Left forelimb (tissue), 1 donor: ENCODE measurements at places on chromosomes 5 and 9.

DNA sequence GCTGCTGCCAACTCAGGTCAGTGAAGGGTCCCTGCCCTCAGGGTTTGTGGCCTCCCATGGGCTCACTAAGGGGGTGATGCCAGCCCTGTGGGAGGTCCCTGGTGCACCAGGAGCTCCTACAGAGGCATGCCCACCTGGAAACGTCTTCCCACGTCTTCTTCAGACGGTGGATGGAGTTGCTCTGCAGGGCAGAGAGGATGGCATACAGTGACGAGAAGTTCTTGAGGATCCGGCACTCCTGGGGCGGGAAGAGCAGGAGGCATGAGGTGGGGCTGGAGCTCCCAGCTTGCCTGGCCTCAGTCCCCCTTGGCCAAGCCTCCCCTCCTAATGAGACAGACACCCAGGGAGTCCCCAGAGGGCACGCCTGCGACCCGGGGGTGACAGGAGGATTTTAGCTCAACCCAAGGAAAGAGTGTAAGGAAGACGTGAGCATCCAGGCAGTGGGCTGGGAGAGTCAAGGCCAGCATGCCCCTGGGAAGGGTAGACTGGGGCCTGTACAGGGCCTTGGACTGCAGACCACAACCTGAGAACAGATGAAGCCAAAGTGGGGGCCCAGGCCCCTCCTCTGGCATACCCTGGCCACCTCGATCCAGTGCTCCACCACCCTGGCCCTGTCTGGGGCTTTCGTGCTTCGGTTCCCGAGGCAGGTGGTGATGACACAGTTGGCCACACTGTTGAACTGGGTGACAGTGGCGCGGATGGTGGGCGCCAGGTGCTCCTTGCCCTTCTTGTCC is 14.4 kb downstream of the RALGDS start:
- peak; percentile 53 for DNase-seq

GRCh38 chr9:84002344-84002743 is 21.7 kb downstream of the RMI1 start:
- no peak for DNase-seq

DNA sequence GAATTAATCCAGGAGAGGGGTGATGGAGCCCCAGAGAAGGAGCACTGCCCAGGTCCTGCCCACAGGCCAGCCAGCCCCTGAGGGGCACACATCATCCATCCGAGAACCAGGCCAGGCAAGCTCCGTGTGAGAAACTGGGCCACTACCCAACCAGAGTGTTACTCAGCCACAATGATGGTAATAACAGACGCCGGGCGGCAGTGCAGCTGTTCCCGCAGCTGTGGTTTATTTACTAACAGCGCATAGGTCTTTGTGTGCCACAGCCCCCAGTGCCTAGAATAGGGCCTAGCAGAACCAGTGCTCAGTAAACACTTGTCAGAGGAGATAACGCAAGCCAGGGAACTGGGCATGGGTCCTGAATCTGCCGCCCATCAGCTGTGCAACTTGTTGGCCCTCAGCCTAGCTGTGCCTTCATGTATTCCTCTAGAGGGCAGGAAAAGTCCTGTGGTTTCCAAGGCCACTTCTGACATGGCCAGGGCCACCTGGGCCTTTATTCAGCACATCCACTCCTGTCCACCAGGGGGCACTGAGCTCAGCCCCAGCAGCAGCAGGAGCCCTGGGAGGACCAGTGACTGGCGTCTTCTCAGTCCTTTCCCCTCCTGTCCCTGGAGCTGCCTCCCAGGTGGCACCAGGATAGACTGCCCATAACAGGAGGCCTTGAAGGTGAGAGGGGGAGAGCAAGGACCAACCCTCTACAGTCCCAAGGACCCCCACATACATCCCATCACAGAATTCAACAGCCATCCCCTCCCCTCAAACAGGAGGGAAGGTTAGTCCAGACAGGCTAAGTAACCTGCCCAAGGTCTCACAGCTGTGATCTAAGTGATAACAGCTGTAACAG is 2.1 kb downstream of the MXD3 start:
- no peak for DNase-seq

DNA sequence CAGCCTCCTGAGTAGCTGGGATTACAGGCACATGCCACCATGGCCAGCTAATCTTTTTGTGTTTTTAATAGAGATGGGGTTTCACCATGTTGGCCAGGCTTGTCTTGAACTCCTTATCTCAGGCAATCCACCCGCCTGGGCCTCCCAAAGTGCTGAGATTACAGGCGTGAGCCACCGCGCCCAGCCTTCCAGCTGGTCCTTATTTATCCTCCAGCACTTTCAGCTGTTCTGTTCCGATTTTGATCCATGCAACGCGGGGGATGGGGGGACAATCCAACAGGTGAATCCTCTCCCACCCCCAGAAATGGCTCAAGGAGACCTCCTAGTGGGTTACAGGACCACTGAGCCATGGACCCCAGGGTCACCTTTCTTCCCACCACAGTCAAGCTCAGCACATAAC is 14.7 kb upstream of the CDKN2AIPNL start:
- DNase-seq: no peak

- DNase-seq: no peak
Measured at GRCh38 chr5:54882101-54882500, 103.3 kb downstream of the ESM1 start.
